NCI-H526 treated with DMSO at 0.1 percent for 48 hours (cell line): ENCODE measurements at places on chromosomes 7 and 10.

- DNase-seq = no peak
These were observed 72.5 kb upstream of the KCNMA1 start for GRCh38 chr10:77710081-77710551.

DNA sequence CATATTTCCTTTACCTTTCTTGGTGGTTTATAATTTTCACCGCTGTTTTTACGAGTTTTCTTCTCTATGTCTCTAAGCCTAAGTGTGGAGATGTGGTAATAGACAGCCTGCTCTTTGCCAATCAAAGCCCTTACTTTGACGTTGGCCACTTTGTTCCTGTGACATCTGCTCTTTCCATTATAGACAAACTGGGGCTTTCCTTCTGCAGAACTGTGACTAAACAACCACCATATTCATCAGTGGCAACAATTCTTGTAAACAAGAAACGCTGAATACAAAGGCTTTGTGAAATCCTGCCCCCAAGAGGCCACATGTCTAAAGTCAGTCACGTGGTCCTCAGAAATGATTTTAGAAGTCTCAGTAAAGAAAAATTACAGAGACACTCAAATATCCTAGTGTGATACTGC is 59.6 kb upstream of the CAPZA2 start:
- DNase-seq = peak; percentile 17

DNA sequence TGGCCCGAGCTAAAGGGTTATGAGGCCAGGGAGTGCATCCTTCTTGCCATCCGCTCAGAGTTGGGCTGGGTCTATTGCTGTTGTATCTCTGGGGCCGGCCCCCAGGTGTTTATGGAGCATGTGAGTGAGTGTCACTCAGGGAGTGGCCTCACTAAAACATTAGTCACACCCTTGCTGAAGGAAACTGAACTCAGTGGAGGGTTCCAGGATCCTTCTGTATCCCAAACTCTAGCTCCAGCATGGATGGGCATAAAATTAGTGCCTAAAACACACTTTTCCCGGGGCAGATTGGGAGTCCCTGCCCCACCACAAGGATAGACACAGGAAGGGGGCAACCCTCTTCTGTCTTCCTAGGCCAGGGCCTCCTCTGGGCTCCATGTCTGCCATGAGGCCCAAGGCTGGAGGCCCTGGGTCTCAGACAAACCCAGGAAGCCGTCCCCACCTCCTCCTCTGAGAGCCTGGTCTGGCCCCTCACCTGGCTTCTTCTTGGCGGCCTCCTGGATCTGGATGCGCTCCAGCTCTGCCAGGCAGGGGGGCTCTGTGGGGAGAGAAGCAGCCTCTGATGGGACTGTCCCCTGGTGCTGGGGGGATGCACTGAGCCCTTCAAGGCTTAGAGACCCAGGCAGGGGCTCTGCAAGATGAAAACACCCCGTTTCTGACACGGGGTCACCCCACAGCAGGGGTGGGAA is 24.5 kb downstream of the SPOCK2 start:
- DNase-seq = no peak

GRCh38 chr10:3897156-3897555 is 112.1 kb upstream of the KLF6 start:
- no peak for DNase-seq

DNA sequence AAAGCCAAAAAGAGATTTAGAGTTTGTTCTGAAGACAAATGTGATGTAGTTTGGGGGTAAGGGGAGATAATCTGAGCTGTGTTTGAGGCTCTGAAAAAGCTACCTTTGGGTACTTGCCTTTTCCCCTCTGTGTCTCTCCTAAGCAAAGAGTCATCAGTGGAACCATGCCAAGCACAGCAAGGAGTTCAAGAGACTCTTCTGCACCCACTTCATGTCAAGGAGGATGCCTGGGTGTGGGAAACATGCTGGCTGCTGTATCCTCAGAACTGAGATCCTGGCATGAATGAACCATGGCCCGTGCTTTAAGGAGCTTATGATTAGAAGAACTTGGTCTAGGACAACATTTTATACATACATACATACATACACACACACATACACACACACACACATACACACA is 142.9 kb downstream of the NOC3L start:
- no peak for DNase-seq

- DNase-seq = no peak
These were observed 918 bp downstream of the DBNL start for GRCh38 chr7:44045226-44046014.
